ENCODE measurements at places on chromosomes 11 and 22.

- DNase-seq: no peak
Observed at GRCh38 chr11:44361813-44362212, 51.9 kb upstream of the ALX4 start.

GRCh38 chr11:85040166-85040565 is 587.0 kb downstream of the DLG2 start:
- DNase-seq: no peak

GRCh38 chr11:70915158-70915985 is 337.0 kb downstream of the SHANK2 start:
- no peak for DNase-seq

DNA sequence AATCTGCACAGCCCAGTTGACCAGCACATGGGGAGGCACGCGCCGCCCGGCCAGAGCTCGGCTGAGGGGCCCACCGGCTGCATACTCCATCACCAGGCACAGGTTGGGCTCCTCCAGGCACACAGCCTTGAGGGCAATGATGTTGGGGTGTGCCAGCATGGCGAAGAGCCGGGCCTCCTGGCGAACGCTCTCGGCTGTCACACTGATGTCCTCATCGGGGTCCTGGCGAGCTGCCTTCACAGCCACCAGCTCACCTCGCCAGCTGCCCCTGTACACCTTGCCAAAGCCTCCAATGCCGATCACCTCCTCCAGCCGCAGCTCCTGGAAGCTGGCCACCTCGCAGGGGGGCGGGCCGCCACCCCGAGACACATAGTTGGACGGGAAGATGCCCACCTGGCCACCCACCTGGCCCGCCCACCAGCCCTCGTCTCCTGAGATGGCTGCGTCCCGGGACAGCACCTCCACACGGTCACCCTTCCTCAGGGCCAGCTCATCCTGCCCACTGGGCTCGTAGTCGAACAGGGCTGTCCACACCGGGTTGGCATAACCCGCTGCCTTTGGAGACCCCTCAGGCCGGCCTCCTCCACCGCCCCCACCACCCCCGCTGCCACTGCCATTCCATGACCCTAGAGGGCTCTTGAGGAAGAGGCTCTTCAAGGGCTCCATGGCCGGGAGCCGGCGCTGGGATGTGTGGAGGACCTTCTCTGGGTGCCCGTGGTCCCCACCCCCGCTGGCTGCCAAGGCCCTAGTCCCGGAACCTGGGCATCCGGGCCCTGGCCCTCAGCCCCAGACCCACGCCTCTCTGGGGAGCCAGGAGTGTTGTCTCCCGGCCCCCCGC is 711 bp downstream of the MAP3K11 start:
- DNase-seq: no peak

- DNase-seq: no peak
Observed at GRCh38 chr11:60183591-60184205, 815 bp upstream of the MS4A6A start.

DNA sequence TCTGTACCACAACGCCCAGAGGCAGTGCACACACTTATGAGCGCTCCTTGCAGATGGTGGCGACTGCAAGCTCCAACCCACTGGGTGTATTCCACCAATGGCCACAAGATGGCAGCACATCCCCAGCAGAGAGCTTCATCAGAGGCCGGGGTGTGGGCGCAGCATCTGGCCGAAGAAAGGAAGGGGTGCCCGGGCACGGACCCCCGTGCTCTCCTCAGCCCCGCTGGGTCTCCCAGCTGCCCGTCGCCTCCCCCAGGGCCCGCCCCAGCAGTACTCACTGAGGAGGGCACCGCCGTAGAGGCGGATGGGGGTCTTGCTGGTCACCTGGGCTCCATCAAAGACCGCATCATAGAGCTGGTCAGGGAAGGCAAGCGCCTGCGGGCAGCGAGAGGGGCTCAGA is 14.2 kb downstream of the TP53I11 start:
- peak; percentile 79 for DNase-seq

- DNase-seq: no peak
Observed at GRCh38 chr22:37334859-37335805, 52.8 kb downstream of the CYTH4 start.
